ENCODE measurements at places on chromosomes 6 and 20.

GRCh38 chr6:46787871-46788540 is 5.2 kb upstream of the MEP1A start:
- no peak for DNase-seq

DNA sequence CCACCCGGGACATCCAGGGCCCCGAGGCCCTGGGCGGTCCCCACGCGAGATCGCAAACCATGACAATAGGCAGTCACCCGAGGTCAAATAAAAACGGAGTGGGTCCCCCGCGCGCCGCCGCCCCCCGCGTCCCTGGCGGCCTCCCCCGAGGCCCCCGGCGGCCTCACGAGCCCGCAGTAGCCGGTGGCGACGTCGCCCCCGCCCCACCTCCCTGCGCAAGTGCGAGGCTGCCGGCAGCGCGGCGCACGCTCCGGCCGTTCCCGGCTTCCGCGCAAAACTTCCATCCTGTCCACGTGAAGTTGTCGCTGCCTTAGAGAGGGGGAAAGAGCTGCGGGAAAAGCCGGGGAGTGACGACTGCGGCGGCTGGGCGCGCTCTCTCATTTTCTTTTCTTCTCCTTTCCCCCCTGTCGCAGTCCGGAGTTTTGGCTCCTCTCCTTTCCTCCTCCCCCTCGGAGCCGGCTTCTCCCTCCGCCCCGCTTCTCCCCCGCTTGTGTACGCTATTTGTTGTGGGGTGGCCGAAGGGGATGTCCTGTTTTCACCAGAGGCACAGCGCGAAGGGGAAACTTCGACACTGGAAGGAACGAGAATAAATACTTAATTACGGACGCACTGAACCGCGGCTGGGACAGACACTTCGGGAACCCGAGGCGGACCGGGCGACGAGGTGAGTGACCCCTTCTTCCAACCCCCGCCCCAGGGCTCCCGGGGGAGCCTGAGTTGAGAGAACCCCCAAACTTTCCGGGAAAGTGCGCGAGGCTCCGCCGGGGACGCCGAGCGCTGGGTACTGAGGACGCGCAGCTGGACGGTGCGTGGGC is at the start of gene EYA4:
Gene EYA4 (plus strand): TSS at position 272 of the 815 bp plus-strand sequence. CDS start 33,424 bp downstream, outside the sequence.
- peak; percentile 63 for DNase-seq

DNA sequence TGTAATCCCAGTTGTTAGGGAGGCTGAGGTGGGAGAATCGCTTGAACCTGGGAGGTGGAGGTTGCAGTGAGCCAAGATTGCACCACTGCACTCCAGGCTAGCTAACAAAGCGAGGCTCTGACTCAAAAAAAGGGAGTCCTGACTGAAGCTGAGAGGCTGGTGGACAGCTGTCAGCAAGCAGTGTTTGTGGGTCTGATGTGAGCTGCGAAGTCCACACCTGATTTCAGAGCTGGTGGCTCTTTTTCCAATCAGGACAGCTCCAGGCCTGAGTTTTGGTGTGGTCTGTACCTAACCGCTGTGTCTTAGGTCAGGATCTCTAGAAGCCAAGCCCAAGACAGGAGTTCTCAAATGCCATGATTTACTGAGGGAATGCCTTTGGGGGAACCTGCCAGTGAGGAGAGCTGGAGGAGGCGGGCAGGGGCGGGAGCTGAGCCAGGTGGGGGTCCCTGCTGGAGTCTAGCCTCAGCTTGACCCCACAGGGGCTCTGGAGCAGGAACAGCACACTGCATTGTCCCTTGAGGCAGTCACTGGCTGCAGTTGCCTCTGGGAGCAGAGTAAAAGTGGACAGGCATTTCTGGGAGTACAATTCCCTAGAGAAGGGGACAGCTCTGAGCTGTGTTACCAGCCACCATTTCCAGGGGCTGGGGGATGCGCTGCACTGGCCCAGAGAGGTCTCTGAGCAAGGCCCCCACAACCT is 5.0 kb downstream of the GFRA4 start:
- DNase-seq = peak; percentile 49

GRCh38 chr20:20802328-20802727 is 89.9 kb upstream of the RALGAPA2 start:
- DNase-seq = no peak

DNA sequence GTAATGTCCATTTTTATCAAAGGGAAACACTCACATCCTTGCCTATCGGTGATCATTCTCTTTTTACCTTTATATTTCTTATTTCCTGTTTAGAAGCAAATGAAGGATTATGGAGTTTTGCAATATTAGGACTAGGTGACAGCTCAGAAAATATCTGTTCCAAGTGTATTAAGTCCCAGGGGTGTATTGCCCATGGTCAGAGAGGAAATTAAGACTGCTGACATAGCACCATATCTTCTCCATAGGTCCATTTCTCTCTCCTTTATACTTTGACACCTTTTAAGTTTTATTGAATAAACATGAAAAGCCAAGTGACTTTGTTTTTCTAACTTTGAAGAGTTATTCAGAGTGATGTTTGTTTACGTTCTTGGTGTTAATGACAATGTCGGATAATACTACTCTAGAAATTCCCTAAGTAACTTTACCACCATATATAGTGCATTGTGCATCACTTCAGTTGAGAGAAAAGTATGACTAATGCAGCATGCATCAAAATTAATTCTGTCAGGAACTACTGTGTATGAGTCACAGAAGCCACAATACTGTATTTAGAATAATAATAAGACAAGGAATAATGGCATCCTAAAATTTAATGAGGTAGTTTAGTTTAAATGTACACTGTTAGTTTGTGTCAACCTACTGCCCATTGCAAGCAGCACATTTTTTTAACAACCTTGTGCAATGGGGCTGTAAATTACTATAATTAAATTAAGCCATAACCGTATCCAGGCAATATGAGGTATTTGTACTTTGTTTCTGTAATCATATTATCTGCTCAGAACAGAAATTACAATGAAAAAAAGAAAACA is 474.4 kb upstream of the RNF217 start:
- no peak for DNase-seq

- no peak for DNase-seq
These were observed 263.6 kb downstream of the CD83 start for GRCh38 chr6:14380901-14381828.

- DNase-seq = no peak
These were observed 137.0 kb downstream of the ARID1B start for GRCh38 chr6:156914181-156914580.

DNA sequence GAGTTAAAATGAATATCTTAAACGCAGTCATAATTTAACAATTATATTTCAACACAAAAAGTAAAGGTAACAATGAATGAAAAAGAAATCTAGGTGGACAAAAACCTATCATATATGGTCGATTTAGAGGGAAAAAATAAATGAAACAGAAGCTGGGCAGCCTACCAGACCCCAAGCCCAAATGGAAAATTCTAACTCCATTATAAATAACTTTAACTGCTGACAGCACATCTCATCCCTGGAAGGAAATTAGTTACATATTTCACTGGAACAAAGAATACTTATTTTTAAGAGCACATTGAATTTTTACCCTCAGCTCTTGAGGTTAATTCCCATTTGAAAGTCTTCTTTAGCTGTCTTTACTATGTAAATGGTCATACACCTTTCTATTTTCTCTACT is 39.1 kb downstream of the COL12A1 start:
- DNase-seq = no peak

DNA sequence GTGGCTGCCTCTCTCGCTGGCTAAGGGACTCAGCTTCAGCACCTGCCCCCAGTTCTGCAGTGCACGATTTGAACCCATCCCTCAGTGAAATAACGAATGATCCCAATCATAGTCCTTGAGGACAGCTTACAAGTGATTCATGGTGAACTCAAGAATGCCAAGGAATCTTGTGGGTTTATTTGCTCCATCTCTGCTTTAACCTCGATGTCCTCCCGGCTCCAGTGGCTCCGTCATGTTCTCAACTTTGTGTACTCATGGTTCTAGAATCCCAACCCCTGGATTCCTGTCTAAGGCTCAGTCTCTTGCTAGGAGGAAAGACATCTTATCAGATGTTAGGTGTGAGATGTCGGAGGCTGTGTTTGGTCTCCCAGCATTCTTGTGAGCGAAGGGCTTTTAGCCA is 29.0 kb upstream of the GTSF1L start:
- DNase-seq = no peak

- DNase-seq = no peak
These were observed 83.2 kb downstream of the RIPOR3 start for GRCh38 chr20:50607850-50608749.

DNA sequence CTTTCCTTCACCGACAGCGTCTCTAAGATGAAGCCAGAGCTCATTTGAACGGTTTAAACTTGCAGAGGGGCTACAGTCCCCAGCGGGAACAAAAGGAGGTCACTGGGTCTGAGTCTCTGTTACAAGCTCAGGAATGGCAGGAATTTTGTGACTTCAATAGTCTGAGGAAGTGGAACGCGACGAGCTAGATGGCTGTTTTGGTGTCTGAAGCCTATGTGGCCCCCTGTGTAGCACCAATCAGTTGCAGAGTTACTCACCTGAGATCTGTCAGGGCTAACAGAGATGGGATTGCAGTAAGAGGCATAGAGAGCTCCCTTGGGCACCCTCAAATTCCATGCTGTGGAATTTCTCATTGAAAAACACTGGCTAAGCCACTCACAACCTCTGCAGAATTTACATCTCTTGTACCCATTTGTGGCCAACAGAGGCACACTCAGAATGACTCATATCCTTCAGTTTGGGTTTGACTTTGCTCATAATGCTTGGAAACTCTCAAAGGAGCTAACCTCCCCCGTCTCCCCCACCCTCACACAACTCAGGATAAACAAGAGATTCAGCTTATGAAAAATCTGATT is 7.1 kb upstream of the TCP11 start:
- peak; percentile 94 for DNase-seq

GRCh38 chr6:46581459-46582177 is 71.0 kb downstream of the CYP39A1 start:
- DNase-seq = no peak

DNA sequence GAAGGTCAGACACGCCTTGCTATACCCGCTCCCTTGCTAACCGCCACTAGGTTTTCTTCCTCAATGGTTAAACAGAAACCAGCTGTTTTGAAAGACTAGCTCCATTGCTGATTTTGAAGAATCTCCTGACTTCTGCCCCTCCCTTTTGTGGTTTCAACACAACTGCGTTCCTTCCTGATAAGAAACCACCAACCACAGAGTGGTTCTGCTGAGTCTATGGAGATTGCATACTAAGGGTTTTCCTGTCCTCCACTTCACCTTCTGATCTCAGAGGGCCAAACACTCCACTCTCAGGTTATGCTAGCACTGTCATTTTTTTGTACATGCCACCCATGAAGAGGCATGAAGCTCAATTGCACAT is 207.9 kb downstream of the MYLK4 start:
- DNase-seq = no peak

DNA sequence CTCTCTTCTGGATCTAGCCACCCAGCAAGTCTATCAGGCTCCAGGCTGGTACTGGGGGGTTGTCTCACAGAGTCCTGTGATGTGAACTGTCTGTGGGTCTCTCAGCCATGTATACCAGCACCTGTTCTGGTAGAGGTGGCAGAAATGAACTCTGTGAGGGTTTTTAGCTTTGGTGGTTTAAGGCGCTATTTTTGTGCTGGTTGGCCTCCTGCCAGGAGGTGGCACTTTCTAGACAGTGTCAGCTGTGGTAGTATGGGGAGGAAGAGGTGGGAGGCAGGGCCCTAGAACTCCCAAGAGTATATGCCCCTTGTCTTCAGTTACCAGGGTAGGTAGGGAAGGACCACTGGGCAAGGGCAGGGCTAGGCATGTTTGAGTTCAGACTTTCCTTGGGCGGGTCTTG is 75.8 kb downstream of the SNAP91 start:
- DNase-seq = no peak

- no peak for DNase-seq
These were observed 31.2 kb upstream of the IRF4 start for GRCh38 chr6:360349-360748.

GRCh38 chr6:53154794-53155193 is 6.2 kb upstream of the GCM1 start:
- DNase-seq = no peak

- DNase-seq = peak; percentile 45
These were observed 33.2 kb downstream of the BFSP1 start for GRCh38 chr20:17497821-17498580.

DNA sequence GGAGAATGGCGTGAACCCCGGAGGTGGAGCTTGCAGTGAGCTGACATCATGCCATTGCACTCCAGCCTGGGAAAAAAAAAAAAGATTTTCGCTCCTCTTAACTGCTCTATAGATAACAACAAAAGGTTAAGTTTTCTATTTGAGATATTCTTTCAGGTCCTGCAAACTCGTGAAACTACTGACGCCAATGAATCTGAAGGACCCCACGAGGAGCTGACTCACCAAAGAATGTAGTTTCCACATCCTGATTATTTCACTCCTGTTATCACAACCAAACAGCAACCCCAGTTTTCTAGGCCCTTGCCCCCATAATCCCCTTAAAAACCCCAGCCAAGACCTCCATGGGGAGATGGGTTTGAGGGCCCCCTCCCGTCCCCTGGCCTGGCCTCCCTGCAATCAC is 58.7 kb downstream of the OTOR start:
- no peak for DNase-seq

DNA sequence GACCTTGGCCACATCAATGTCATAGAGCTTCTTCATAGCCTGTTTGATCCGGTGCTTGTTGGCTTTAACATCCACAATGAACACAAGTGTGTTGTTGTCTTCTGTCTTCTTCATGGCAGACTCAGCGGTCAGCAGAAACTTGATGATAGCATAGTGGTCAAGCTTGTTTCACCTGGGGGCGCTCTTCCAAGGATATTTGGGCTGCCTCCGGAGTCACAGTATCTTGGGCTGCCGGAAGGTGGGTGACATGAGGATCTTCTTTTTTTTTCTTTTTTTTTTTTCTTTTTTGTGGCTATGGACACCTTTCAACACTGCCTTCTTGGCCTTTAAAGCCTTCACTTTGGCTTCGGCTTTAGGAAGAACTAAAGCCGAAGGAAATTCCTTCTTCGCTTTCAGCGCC is 244.6 kb downstream of the GJA1 start:
- no peak for DNase-seq

GRCh38 chr6:33854572-33855030 is 50.8 kb upstream of the MLN start:
- DNase-seq = peak; percentile 64

GRCh38 chr20:62792182-62792939 is 3.9 kb upstream of the MRGBP start:
- peak; percentile 95 for DNase-seq

GRCh38 chr20:61875221-61875885 is 190.3 kb downstream of the TAF4 start:
- peak; percentile 68 for DNase-seq

DNA sequence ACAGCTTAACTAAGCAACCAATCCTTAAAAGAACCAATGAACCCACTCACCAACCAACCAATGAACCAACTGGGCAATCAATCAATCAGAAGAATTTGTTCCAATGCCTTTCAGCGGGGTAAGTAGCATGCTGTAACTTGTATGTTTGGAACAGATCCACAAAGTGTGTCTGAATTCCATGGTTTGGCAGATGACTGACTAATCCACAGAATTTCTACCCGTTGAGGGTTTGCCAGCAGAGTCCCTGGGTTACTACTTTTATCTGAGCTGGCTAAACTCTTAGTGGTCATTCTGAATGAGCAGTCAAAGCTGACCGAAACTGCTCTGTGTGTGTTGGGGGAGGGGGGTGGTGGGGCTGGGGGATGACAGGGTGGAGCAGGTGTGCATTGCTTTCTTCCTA is 125.0 kb upstream of the JAG1 start:
- DNase-seq = no peak

- no peak for DNase-seq
These were observed 8.2 kb downstream of the TRIM31 start for GRCh38 chr6:30104661-30105060.

GRCh38 chr20:47453167-47453782 is 48.4 kb upstream of the NCOA3 start:
- peak; percentile 96 for DNase-seq

- DNase-seq = peak; percentile 57
These were observed 20.6 kb downstream of the VIP start for GRCh38 chr6:152771061-152771687.

Measured in islet precursor cell (in vitro differentiated cells).